Lung microvascular endothelial cell (primary cell): ENCODE measurements at places on chromosomes 3 and 15. TPM values are rescaled to one million over a fixed set of nuclear protein-coding genes. Genes with fewer than 3 reads are reported as not detected.
A peak's percentile ranks its signal among the peaks of the same experiment; 100 is the strongest.

Gene SEMA5B
- under 0.01 TPM in 2 replicates for total RNA-seq

Gene TMCO5A
- total RNA-seq: not detected in 2 replicates

Gene IL5RA
- total RNA-seq: not detected in 2 replicates

Gene ARID3B
- total RNA-seq: 1.3 and 2.8 TPM in 2 replicates

Gene STARD5
- 0.87 and 1.6 TPM in 2 replicates for total RNA-seq

Gene DOCK3
- total RNA-seq: under 0.01 TPM in 1 of 2 replicates, not detected in the other

Gene GATM
- total RNA-seq: 0.20 and 0.44 TPM in 2 replicates

Gene SAMMSON
- not detected in 2 replicates for total RNA-seq

Gene ELL3
- total RNA-seq: 1.5 and 1.8 TPM in 2 replicates

Gene RASGRF1
- total RNA-seq: 0.65 and 1.8 TPM in 2 replicates

Gene RLBP1
- not detected in 2 replicates for total RNA-seq

Gene ZNF280D
- total RNA-seq: 13.5 and 21.0 TPM in 2 replicates

Gene DISP2
- under 0.01 TPM in 2 replicates for total RNA-seq

Gene MESP1
- under 0.01 and 0.22 TPM in 2 replicates for total RNA-seq

Gene NTRK3
- not detected in 2 replicates for total RNA-seq

Gene ADGRG7
- not detected in 2 replicates for total RNA-seq

Gene ST3GAL6
- total RNA-seq: 24.8 and 30.8 TPM in 2 replicates

Gene CX3CR1
- not detected in 2 replicates for total RNA-seq

Gene NAA80
- total RNA-seq: 3.1 and 3.6 TPM in 2 replicates

Gene CEP97
- total RNA-seq: 4.8 and 5.7 TPM in 2 replicates

DNA sequence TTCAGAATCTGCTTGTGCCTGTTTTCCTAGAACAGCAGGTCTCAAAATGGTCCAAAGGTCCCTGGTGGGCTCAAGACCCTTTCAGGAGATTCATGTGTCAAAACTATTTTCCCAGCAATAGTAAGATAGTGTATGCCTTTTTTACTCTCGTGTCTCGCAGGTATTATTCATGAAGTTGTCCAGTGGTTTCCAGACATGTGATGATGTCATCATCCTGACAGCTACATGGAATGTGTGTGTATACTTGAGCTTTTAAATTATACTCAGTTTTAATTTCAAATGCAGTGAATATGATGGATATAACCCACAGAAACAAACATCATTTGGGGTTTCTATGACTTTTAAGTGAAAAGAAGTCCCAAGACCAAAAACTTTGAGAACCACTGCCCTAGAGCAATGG, 288.6 kb downstream of the NTRK3 start:
- DNase-seq: no peak

DNA sequence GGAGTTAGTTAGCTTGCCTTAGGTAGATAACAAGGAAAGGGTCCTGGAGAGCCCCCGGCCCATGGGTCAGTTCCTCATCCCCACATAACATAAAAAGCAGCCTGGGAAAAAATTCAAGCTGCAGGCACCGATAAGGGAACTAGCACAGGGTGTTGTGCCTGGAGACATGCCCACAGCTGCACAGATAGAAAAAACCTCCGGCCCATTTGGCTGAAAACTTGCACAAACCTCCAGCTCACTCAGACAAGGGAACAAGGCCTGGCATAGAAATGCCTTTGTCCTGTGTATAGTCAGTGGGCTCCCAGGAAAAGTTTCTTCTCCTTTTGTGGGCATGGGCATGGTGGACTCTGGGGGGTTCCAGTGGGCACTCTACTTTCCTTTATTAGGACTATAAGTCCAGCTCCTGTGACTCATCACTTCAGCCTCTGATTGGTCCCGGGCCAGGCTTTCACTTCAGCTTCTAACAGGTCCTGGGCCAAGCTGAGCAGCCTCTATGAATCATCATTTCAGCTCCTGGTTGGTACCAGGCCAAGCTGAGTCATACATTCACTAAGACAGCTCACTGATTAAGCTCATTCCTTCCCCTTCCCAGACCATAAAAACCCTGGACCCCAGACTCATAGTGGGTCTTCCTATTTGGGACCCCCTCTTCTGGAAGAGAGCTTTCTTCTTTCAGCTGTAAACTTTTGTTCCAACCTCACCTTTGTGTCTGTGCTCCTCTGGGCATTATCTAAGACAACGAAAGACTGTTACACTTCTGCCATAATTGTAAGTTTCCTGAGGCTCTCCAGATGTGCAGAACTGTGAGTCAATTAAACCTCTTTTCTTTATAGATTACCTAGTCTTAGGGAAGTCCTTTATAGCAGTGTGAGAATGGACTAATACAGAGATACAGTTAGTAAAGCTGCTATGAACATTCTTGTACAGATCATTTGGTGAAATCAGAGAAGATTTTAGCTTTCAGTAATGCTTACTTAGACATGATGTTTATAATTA, 348.0 kb upstream of the DPPA4 start:
- DNase-seq: peak; percentile 79

DNA sequence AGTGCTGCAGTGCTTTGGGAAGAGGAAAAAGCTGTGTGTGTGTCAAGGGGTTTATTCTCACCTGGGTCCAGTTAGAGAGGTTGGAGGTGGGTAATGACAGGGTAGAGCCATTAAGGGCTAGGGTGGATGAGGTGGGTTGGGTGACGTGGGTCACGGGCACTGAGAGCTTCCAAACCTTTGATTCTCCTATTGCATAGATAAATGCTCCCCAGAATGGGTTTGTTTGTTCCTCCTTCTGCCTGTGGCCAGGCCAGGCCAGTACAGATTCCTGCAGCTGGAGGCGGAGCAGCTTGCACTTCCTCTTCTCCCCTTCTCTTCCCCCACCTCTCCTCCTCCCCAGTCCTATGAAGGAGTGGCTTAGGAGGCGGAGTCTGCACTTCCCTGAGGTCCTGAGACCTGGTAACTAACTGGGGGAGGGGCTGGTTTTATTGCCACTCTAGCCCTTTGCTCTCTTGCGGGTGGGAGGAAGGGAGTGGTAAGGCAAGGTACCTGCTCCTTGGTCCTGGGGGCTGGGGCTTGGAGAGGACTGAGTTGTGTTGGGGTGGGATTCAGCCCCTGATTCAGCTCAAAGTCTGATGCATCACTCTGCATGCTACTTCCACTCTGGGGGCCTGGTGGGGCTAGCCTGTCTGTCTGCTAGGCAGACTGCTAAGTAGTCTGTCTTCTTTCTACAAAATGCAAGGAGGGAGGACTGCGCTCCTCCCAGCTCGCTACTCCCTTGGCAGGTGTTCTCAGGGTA, 3.5 kb downstream of the SPINT1 start:
- no peak for DNase-seq

DNA sequence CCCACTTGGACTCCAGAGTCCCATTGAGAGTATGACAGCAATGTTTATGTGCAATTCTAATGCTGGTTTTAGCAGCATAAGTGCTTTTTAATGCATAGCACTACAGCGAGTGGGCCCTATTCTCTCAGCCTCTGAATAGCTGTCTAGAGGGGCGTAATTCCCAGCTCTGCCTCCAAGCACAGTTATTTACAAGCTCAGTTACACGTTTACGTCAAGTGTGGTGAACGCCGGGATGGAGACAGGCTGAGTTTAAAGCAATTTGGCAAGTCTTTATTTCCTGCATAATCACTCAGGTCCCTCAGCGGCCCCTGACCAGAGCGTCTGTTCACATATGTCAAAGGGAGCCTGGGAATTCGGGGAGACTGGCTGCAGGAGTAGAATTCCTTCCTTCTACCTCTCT, 43.9 kb downstream of the SOX14 start:
- no peak for DNase-seq

- no peak for DNase-seq
Measured at GRCh38 chr15:43471975-43472374, 21.0 kb downstream of the TP53BP1 start.

- no peak for DNase-seq
Measured at GRCh38 chr15:99954361-99955180, 221.3 kb upstream of the LYSMD4 start.

DNA sequence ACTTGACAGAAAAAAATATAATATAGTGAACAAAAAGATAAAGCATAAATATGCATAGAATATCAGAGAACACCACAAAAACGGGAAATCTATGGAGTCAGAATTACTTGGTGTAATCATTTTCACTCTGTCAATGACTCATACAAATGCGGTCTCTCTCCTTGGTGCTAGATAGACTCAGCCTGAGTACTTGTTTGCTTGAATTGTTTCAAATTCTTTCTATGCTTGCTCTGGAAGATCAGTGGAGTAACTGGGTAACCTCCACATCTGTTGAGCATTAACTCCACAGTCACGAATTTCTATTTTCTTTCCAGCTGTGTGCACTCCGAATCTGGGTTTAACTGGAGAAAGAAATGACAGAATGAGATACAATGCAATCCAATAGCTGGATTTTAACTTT, 760.4 kb downstream of the ZPLD1 start:
- DNase-seq: no peak

- no peak for DNase-seq
Measured at GRCh38 chr3:156710429-156710828, 36.0 kb downstream of the TIPARP start.

GRCh38 chr3:123527046-123527445, 57.8 kb downstream of the HACD2 start:
- no peak for DNase-seq

- peak; percentile 49 for DNase-seq
Measured at GRCh38 chr15:50116477-50116876, 2.6 kb downstream of the ATP8B4 start.

GRCh38 chr3:128794067-128794768, 68.2 kb downstream of the RAB7A start:
- peak; percentile 79 for DNase-seq

DNA sequence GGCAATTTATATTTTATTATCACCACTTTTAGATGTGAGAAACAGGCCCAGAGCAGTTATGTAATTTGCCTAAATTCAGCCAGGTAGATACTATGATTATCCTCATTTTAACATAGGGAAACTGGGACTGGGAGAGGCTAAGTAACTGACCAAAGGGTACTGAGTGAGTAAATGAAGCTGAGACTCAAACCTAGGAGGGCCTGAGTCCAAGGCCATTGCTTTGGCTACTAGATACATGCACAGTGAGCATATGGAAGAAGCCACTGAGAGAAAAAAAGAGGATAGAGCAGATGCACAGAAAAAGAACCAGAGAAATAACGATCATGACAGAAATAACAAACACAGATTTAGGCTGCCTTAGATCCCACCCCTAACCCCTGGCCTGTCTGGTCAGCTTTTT, 33.6 kb downstream of the USF3 start:
- DNase-seq: no peak

DNA sequence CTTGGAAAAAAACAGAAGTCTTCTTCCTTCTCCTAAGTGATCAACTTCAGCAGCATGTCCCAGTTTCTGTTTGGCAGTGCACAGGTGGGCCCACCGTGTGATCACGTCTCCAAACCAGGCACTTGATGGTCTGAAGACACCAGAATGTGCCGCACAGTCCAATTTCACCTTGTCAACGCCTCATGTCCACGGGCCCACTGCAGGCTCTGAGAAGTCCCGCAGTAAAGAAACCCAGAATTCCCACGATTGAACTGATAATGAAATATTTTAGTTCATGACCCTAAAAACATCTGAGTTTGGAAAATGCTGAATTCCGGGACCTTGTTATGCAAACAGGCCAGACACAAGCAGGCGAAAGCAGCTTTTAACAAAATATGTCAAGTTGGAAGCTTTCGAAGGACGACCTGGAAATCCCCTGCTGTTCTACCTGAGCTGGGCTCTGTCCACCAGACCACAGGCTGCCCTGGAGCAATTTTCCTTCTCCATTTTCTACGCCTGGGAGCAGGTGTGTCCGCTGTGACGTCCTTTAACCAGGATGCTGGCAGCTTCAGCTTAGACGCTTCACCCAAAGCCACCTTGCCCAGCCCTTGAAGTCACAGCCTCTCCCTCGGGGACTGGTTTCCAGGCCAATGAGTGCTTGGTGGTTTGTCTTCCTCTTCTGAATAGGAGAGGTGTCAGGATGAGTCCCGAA, 167.8 kb upstream of the IQSEC1 start:
- DNase-seq: no peak

GRCh38 chr3:178260887-178261565, 275.2 kb upstream of the KCNMB2 start:
- DNase-seq: no peak

DNA sequence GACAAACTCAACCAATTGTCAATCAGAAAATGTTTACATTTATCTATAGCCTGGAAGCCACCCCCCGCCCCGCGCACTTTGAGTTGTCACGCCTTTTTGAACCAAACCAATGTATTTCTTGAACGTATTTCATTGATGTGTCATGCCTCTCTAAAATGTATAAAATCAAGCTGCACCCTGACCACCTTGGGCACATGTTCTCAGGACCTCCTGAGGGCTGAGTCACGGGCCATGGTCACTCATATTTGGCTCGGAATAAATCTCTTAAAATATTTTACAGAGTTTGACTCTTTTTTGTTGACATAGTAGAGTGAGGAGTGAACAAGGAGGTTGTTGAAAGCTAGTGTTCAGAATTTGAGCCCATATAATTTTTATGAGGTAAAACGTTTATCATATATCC, 6.5 kb downstream of the MCTP2 start:
- DNase-seq: no peak

GRCh38 chr3:40287248-40287647, 22.3 kb upstream of the EIF1B start:
- DNase-seq: no peak

DNA sequence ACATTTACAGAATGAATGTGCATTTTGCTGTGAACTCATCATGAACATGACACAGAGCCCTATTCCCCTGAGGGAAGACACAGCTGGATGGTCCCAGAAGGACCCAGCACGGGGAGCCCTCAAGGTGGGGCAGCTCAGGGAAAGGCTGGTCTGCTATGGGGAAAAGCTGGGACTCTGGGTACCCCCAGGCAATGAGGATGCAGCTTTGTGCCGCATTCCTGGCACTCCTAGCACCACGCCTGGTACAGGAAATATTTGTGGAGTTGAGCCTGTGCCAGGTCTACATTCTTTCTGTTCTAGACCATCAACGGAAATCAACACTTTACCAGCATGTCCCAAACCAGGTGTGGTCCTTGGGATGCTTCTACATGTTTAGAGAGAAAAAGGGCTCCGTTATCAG, 74.0 kb downstream of the SRGAP3 start:
- DNase-seq: peak; percentile 59

- DNase-seq: no peak
Measured at GRCh38 chr15:55959744-55960447, 33.5 kb downstream of the NEDD4 start.

GRCh38 chr3:182906036-182906435, 74.3 kb downstream of the DCUN1D1 start:
- no peak for DNase-seq

GRCh38 chr3:173004681-173005080, 136.4 kb downstream of the SPATA16 start:
- no peak for DNase-seq

DNA sequence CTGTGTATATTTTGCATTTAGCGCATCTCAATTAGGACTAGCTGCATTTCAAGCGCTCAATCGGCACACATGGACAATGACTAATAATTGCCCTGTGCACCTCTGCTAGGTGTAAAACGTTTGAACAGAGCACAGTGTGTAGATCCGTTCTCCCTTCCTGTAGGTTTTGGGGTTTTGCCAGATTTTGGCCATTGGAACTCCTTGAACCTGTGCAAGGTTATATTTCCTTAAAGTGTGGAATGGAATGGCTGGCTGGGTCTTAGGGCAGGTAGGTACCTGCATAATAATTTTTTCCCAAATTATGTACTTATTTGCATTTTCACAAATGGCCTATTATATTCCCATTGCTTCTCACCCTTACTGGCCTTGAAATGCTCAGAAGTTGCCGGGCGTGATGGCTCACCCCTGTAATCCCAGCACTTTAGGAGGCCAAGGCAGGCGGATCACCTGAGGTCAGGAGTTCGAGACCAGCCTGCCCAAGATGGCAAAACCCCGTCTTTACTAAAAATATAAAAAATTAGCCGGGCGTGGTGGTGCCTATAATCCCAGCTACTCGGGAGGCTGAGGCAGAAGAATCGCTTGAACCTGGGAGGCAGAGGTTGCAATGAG, 777 bp downstream of the RNU5B-1 start:
- no peak for DNase-seq
